ENCODE measurements at places on chromosomes 6 and 20. TPM values are rescaled to one million over a fixed set of nuclear protein-coding genes. Genes with fewer than 3 reads are reported as not detected.
A peak's percentile ranks its signal among the peaks of the same experiment; 100 is the strongest.

GRCh38 chr6:41693281-41694240 is 41.8 kb downstream of the TFEB start:
- peaks cover 6% of the 10 kb centered on the region for H3K4me1 ChIP-seq
- peaks cover 5% of the 10 kb centered on the region for H3K27me3 ChIP-seq
- no peak overlapping the region for H3K4me3 ChIP-seq
- DNase-seq = no peak

GRCh38 chr6:100574836-100575235 is 110.1 kb upstream of the SIM1 start:
- no peaks in the 10 kb centered on the region for H3K27me3 ChIP-seq
- H3K4me1 ChIP-seq = no peaks in the 10 kb centered on the region
- H3K27ac ChIP-seq = no peak overlapping the region
- peaks cover 22% of the 10 kb centered on the region for H3K36me3 ChIP-seq
- no peak overlapping the region for H3K4me3 ChIP-seq

DNA sequence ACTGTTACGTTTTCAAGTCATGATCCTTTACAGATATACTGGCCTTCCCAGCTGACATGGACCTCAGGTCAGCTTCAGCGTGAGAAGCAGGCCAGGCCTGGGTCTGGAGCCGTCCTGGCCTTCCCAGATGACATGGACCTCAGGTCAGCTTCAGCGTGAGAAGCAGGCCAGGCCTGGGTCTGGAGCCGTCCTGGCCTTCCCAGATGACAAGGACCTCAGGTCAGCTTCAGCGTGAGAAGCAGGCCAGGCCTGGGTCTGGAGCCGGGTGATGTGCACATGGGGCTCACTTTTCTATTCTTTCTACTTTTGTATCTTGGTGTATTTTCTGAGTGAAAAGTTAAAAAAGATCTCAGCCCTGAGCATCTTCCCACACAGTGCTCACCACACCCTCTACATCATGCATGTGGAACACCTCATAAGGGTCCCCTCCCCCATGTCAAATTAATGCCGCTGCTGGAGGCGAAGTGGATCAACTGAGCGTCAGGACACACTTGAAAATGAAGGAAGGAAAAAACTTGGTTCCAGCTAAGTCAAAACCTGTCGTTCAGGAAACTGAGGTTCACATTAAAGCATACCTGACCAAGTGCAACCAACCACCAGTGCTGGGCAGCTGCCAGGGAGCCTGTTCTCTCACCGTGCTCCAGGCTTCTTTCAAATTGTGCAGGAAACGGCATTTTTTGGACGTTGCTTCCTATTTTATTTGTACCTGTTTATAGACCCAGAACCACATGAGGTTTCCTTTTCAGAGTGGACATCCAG is 32.2 kb downstream of the KIF25 start:
- peaks cover 5% of the 10 kb centered on the region for H3K36me3 ChIP-seq
- peaks cover 22% of the 10 kb centered on the region for H3K4me1 ChIP-seq
- no peak overlapping the region for H3K4me3 ChIP-seq
- no peak overlapping the region for H3K27ac ChIP-seq
- no peak for DNase-seq
- no peaks in the 10 kb centered on the region for H3K27me3 ChIP-seq

DNA sequence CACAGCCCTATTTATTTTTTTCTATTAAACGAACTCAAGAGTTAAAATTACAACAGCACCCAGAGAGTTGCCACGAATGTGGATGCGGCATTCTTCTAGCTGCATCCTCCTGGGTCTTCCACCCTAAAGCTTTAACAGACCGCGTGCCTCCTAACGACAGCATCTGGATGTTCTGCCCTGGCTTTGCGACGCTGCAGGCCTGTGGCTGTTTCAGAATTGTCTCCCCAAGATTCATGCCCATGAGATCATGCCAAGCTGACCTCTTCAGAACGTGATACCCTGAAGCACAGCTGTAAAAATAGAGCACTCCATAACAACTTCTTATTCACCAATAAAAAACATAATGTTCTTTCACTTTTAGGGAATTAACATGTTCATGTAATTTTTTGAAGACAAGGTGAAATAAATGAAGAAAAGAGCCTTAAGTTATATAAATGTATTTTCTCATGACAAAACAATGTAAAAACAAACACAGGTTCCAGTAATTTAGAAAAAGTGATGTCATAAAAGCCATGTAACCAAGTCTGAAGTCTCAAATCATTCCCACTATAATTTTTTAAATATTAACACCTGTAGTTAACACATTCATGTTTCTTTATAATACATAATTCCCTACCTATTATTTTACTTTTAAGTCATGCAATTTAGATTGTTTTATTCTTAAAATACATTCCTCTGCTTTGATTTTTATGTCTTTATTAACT is 26.5 kb downstream of the HIVEP2 start:
- H3K36me3 ChIP-seq = no peaks in the 10 kb centered on the region
- no peaks in the 10 kb centered on the region for H3K27me3 ChIP-seq
- no peak overlapping the region for H3K27ac ChIP-seq
- H3K4me3 ChIP-seq = no peak overlapping the region
- H3K4me1 ChIP-seq = peaks cover 6% of the 10 kb centered on the region

DNA sequence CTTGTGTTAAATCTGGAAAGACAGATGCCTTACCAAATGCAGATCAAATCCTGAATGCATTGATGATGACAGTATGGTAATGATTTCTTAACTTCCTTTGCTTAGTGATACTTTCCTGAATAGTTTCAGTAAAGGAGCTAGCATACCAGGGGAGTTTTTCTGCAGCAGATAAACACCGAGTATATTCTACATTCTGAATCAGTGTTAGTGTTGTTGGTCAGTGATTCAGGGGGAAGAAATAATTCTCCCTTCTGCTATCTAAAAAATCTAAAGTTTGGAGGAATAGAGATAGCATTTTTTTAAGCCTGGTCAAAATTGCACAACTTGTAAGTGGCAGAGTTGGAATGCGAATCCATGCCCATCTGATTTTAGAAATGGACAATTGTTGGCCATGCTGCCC is 512.2 kb upstream of the MARCKS start:
- H3K4me3 ChIP-seq = no peak overlapping the region
- no peak overlapping the region for H3K27ac ChIP-seq
- H3K4me1 ChIP-seq = peaks cover 4% of the 10 kb centered on the region
- no peaks in the 10 kb centered on the region for H3K27me3 ChIP-seq
- no peak for DNase-seq
- no peaks in the 10 kb centered on the region for H3K36me3 ChIP-seq

- H3K4me1 ChIP-seq = peaks cover 5% of the 10 kb centered on the region
- no peak overlapping the region for H3K27ac ChIP-seq
- H3K36me3 ChIP-seq = peaks cover 2% of the 10 kb centered on the region
- H3K27me3 ChIP-seq = no peaks in the 10 kb centered on the region
These were observed 50.7 kb upstream of the TFB1M start for GRCh38 chr6:155364844-155365437.

GRCh38 chr20:58586565-58587093 is 64.5 kb upstream of the STX16 start:
- H3K27ac ChIP-seq = no peak overlapping the region
- no peaks in the 10 kb centered on the region for H3K36me3 ChIP-seq
- peaks cover 6% of the 10 kb centered on the region for H3K27me3 ChIP-seq
- peaks cover 10% of the 10 kb centered on the region for H3K4me1 ChIP-seq

- H3K36me3 ChIP-seq = peaks cover 20% of the 10 kb centered on the region
- H3K27me3 ChIP-seq = no peaks in the 10 kb centered on the region
- H3K4me1 ChIP-seq = no peaks in the 10 kb centered on the region
- H3K27ac ChIP-seq = no peak overlapping the region
These were observed 123.5 kb upstream of the SAMD5 start for GRCh38 chr6:147384737-147385710.

GRCh38 chr6:16857969-16858592 is 96.8 kb upstream of the ATXN1 start:
- H3K4me1 ChIP-seq = no peaks in the 10 kb centered on the region
- DNase-seq = no peak
- no peak overlapping the region for H3K27ac ChIP-seq
- no peaks in the 10 kb centered on the region for H3K27me3 ChIP-seq
- no peaks in the 10 kb centered on the region for H3K36me3 ChIP-seq

DNA sequence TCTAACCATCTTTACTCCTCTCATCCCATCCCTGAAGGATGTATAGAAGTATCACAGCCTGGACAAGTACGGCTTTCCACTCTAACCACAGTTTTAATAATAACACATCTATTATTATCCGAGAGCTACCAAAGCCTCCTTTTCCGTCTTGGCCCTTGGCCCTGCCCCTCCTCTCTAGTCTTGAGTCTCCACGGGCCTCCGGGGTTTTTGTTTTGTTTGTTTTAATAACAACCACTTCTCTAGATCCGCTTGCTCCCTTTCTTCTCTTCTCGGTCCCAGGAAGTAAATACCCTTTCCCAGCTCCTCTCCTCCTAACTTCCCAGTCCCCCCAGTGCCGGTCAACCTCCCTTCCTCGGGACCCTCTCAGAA is 661 bp downstream of the LCA5 start:
- peak; percentile 10 for DNase-seq
- peaks cover 8% of the 10 kb centered on the region for H3K4me1 ChIP-seq
- H3K4me3 ChIP-seq = no peak overlapping the region
- H3K27me3 ChIP-seq = no peaks in the 10 kb centered on the region

GRCh38 chr20:39378776-39379175 is 416.6 kb downstream of the DHX35 start:
- no peak overlapping the region for H3K4me3 ChIP-seq
- H3K27me3 ChIP-seq = peaks cover 30% of the 10 kb centered on the region
- H3K36me3 ChIP-seq = no peaks in the 10 kb centered on the region
- no peak for DNase-seq
- H3K4me1 ChIP-seq = no peaks in the 10 kb centered on the region
- no peak overlapping the region for H3K27ac ChIP-seq

DNA sequence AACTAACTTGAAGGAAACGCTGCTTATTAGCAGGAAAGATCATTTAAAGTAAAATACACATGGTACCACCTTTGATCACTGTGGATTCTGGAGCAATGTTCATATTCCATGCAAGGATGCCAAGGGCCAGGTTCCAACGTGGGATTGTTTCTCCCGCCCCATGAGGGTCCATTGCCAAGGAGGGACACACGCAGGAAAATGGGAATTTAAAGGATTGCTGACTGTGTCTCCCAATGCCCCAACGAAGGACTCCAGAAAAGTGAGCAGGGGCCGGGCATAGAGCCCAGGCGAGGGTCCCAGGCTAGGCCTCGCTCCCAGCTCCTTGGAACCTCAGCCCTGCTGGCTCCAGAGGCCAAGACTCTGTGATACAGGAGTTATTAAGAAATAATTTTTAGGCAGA is 111.2 kb downstream of the DACT2 start:
- DNase-seq = no peak
- H3K36me3 ChIP-seq = no peaks in the 10 kb centered on the region
- peaks cover 36% of the 10 kb centered on the region for H3K4me1 ChIP-seq

- H3K27me3 ChIP-seq = peaks cover 3% of the 10 kb centered on the region
- H3K36me3 ChIP-seq = no peaks in the 10 kb centered on the region
- no peak overlapping the region for H3K4me3 ChIP-seq
- no peak for DNase-seq
- no peak overlapping the region for H3K27ac ChIP-seq
- no peaks in the 10 kb centered on the region for H3K4me1 ChIP-seq
These were observed 6.5 kb upstream of the UQCC2 start for GRCh38 chr6:33717934-33718455.

The MUCL3 gene
- total RNA-seq = not detected

The SLC32A1 gene
- 0.09 TPM for total RNA-seq

The C20orf141 gene
- total RNA-seq = not detected

The SALL4 gene
- 90.7 TPM for total RNA-seq

The ZKSCAN4 gene
- total RNA-seq = 8.1 TPM

All from neural crest cell (in vitro differentiated cells).